ENCODE measurements at places on chromosomes 5 and 9.

DNA sequence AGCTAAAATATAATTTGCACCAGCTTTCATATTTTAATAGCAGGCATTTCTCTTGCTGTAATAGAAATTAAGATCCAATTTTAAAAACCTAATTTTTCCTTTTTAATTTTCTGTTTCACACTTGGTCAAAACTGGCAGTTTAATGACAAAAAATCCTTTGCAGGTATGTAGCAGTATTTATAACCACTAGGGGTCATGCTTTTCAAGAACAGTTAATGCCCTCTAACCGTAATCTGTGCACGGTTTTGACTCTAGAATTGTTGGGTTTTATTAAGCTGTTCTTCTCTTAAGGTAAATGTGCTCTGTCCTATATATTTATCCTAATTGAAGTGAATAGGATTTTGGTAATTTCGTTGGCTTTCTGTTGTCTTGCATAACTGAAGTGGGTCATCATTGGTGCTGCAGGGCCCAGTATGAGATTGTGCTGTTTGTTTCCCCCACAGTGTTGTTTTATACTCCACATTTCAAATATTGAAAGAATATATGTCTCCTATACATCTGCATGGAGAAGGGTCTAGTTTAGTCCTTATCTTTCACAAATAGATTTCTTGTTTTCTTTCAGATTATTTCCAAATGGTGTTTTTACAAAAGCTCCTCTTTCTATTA is 107.4 kb downstream of the SCAMP1 start:
- peak; percentile 6 for DNase-seq

DNA sequence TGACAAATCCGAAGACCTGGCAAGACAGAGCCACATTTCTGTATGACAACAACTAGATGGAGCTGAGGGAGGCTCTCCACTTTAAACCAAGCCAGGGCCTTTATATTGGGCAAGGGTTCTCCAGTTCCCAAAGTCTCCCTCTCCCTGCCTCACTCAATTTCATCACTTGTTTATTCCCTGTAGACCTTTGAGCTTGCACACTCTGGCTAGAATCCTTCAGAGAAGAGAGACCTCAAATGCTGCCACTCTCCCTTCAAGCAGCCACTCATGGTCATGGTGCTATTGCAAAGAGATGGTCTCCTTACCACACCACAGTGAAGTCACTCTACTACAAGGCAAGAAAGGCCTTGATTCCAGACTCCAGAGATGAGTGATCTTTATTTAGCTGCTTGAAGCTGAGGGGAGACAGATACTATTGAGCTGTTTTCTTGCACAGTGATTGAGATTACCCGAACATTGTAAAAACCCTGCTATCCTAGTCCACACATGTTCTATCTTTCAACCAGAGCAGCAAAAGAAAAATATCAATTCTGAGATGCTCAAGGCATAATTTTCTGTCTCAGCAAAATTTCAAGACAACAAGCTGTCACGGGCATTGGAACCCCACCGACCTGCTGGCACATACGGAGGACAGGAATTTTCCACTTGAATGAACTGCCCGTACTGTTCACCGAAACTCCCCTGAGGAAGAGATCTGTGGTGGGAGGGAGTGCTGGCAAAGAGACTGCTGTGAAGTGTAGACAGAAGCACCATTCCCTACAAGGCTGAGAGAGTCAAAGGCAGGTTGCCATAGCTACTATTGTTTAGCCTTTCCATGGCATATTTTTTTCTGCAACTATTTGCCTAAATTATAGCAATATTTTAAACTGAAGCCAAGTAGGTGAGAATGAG is 81.1 kb downstream of the CDO1 start:
- peak; percentile 8 for DNase-seq

DNA sequence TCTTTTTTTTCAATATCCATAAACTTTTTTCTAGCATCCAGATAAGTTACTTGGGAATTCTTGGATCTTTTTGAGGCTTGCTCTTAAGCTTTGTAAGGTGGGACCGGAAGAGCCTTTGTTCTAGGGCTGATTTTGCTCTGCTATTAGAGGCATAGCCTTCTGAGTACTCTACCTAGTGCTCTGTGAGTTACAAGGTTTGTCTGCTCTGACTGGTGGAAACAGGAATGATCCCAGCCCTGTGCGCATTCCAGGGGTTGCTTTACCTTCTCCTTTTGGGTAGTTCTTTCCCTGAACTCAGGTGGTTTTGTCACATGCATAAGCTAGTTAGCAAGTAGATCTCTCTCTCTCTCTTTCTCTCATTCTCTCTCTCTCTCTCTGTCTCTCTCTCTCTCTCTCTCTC is 180.8 kb upstream of the PCSK5 start:
- DNase-seq = no peak

DNA sequence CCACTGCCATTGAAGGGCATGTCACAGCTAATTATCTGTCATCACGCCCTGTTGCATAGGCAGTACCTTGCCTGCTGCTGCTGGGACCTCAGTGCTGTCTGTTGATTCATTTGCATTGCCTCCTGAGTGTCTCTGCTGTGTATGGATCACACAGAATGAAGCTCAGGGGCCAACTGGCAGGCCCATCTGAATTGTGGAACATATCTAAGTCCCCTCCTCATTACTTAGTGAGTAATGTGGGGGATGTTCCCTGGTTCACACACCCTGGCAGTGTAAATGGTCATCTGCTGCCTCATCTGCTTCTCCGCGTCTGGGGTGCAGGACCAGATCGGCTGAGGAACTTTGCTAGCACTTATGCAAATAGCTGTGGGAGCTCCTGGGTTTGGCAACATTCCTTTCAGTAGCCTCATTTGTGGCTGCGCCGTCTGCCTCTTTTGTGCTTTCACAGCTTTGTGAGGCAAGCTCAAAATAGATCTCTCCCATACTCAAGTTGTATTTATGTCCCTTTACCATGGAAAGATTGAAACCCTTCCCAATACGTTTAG is 25.4 kb downstream of the TYRP1 start:
- peak; percentile 59 for DNase-seq

DNA sequence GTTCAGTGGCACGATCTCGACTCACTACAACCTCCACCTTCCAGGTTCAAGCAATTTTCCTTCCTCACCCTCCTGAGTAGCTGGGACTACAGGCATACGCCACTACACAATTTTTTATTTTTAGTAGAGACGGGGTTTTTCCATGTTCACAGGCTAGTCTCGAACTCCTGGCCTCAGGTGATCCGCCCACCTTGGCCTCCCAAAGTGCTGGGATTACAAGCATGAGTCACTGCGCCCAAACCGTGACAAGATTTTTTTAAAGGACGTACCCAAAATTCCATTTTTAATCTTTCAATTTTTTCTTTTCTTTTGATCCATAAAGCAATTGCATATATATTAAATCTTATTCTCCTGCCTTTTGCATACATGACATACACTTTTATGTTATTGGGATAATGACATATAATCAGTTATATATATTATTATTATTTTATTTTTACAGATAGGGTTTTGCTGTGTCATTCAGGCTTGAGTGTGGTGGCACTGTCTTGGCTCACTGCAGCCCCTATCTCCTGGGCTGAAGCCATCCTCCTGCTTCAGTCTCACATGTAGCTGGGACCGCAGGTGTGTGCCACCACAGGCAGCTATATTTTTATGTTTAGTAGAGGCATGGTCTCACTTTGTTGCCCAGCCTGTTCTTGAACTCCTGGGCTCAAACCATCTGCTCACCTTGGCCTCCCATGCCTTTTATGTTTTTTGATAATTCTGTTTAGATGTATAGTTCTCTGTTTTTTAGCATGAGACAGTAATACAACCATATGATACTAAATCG is 71.9 kb downstream of the RAB24 start:
- no peak for DNase-seq

DNA sequence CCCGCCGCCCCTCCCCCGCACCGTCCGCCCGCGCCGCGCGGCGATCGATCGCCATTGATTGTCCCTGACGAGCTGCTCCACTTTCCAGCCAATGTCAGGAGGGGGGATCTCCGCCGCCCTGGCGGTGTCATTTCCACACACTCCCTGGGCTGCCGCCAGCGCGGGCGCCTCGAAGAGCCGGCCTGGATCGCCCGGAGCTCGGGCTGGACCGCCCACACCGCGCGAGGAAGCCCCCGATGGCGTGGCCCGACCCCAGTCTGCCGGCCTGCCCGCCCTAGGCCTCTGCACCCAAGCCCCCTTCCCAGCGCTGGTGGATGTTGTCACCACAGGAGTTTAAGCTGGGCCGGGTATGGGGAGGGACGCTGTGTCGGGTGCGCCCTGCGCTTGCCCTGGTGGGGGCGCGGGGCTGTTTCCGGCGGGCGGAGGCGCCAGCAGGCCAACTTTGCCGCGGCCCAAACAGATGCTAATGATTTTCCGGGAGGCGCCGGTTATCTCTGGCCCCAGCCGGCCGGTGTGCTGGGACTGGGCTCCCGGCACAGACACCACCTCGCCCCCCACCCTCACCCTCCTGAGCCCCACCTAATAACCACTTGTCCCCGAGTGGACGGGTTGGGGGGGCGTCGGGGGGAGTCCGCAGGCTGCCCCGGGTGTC is 10.6 kb upstream of the CXXC5 start:
- DNase-seq = no peak

- no peak for DNase-seq
Observed at GRCh38 chr9:82604947-82605656, 457.8 kb downstream of the RASEF start.

- no peak for DNase-seq
Observed at GRCh38 chr5:36611520-36612274, 5.3 kb downstream of the SLC1A3 start.

DNA sequence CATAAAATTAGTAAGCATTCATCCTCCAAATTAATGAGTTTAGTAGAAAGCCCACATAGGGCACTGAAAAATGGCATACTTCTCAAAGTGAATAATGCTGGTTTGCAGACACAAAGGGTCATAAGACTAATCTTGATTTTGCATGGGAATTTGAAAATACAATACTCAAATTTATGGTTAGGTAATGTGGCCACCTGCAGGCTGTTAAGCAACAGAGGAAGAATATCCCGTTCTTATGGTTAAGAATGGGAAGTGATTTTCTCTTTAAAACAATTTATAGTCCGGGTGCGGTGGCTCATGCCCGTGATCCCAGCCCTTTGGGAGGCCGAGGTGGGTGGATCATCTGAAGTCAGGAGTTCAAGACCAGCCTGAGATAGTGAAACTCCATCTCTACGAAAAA is 9.4 kb upstream of the PLCXD3 start:
- no peak for DNase-seq

DNA sequence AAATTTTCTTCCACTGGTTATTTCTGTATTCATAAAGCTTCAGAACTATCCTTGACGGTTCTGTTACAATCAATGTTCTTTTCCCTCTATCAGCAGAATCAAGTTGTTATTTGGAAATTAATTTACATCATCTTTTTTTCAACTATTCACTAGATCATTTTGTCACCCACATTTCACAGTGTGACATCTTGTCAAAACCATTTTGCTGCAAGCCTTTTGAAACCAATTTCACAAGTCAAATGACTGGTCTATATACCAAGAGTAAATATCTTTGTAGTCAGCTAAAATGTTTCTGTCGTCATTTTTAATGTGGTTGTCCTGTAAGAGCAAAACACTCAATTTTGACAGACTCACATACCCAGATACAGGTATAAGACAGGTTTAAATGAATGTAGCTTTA is 984.3 kb upstream of the TYRP1 start:
- no peak for DNase-seq

- DNase-seq = no peak
Observed at GRCh38 chr9:84303061-84303460, 37.5 kb downstream of the SLC28A3 start.

GRCh38 chr9:115193777-115194176 is 75.8 kb upstream of the TNC start:
- no peak for DNase-seq

DNA sequence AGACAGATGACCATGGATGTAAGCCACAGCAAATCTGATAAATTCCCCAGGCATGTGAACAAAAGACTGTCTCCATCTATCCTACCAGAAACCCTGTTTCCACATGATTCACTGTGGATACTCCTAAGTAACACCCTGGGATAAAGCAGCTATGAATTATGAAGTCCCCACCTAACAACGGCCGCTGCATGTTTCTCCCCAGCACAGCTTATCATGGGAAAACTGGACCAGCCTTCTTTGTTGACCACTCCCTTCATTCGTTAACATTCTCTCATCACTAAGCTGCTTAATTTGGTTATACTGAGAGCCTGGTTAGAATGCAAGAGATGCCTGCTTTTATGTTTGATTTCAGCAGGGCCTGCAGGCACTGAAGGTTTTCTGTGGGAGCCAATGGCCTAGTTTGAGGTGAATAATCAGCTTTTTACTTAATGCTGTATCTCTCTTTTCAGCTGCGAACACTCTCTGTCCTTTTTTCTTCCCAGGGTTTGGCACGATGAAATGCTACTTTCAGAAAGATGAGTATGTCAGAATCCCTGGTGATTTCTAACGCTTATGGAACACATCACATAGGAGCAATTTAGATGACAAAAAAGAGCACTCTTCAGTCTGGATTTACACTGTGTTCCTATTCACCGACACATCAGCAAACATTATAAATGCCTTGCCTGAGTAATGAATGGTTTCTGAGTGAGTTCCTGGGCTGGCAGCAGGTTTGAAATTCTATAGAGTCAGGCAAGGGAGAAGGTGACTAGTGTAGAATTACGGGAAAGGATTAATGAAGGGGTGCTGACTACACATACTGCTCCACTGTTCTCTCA is 318.4 kb upstream of the ZNF608 start:
- no peak for DNase-seq

- no peak for DNase-seq
Observed at GRCh38 chr5:4189317-4189716, 593.7 kb downstream of the IRX1 start.

DNA sequence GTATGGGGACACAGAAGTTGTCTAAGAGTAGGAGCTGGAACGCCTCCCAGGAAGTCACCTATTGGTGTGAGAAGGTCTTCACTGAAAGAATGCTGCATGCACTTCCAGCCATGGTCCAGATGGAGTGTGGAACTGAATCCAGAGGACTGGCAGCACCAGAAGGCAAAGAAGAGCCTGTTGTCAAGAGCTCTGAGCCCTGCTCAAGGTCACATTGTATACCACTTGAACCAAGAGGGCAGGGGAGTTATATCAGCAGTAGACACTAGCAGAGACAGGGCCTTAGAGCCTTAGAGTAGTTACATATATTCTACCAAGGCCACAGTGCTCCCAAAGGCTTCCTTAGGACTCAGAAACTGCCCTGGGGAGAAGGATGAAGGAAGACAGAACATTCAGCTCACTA is 130.8 kb upstream of the POC5 start:
- no peak for DNase-seq

- DNase-seq = no peak
Observed at GRCh38 chr5:112479418-112479817, 60.3 kb upstream of the EPB41L4A start.

DNA sequence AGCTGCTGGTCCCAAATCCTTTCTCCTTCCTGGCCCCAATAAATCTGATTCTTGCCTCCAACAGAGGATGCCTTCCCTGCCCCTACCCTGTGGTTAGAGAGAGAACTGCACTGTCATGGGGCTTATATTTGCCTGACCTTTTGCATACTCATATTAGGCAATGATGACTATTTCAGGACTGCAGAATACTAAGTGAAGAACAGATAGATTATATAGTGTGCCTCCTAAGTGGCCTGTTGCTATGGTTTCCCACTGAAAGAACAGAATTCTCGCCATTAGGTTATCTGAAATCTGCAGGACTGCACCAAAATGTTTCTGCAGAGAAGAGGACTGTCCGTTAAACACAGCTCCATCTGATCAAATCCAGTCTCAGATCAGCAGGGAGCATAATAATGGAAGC is 87.3 kb upstream of the CCNG1 start:
- DNase-seq = no peak

GRCh38 chr9:89432986-89433530 is 64.9 kb downstream of the SEMA4D start:
- no peak for DNase-seq
